ENCODE measurements at places on chromosomes 16 and 17. TPM values are rescaled to one million over a fixed set of nuclear protein-coding genes. Genes with fewer than 3 reads are reported as not detected.

YPEL2 gene
- 3.3 TPM for total RNA-seq

CD300E gene
- total RNA-seq = not detected

CA5A gene
- not detected for total RNA-seq

MRM3 gene
- total RNA-seq = 39.0 TPM

LRRC37A gene
- total RNA-seq = 6.3 TPM

KRTAP9-4 gene
- total RNA-seq = not detected

HSDL1 gene
- 34.3 TPM for total RNA-seq

MYH2 gene
- not detected for total RNA-seq

OR4D1 gene
- total RNA-seq = not detected

ORMDL3 gene
- 29.5 TPM for total RNA-seq

EPN3 gene
- not detected for total RNA-seq

KRTAP3-1 gene
- total RNA-seq = not detected
